ENCODE measurements at places on chromosomes 6 and 20.

DNA sequence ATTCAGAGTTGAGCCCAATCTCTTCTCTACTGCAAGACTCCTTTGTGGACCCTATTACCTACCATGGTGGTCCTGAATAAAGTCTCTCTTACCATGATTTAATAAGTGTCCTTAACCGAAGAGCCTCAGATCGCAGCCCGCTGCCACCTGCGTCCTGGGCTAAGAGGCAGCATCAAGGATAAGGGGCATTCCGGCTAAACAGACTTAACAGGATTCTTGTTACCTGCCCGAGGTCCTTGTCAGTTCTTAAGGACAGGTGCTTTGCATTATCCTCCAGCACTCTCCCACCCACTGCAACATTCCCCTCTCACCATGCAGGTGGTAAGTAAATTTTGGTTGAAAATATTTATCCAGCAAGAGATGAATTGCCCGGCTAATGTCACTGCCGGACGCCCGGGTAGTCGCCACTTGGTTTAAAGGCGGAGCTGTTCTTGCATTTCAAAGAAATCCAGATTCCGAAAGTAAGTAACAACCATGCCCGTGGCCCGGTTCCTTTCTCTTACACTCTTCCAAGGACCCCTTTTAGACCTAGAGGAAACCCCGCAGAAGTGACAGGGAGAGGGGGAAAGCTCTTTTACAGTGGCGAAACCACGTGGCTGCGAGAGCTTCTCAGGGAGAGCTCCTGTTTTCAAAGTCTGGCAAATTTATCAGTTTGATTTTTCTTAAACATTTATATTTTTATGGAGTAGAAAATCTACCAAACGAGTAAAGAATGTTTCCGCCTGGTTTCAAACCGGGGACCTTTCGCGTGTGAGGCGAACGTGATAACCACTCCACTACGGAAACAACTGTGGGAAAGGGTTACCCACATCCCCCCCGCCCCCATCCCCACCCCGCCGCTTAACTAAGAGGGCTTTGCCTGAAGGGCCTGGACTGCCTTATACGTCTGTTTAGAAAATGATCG lies 41.9 kb upstream of the PRSS16 start:
- DNase-seq, result no peak

DNA sequence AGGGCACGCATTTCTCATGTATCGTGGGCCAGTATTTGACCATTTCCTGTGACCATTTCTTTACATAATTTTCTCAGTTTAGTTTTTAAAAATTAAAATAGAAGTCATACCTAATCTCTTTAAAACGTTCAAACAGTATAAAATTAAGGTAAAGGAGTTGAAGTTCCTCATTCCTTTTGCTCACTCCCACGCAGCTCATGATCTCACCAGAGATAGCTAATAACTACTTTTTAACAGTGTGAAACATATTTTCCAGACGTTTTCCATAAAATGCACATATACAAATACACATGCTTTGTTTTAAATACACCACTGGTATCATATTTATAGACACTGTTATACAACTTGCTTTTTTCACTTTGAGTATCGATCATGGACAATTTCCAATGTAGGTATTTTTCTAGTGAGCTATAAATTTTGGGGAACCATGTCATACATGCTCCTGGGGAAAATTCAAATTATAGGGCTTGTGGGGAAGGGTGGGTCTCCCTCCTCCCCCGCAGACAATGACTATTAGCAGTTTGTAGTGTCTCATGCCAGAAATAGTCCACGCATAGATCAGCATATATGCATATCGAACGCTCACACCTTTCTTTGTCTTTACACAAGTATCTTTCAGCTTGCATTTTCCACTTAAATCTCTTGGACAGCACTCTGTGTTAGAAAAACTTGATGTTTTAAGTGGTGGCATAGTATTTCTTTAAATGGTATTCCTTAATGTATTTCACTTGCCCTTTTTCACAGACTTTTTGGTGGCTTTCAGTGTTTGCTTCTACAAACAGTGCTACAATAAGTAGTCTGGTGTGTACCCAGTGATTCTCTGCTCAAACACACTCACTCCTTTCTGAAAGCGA lies 145.5 kb upstream of the ZNF217 start:
- DNase-seq, result no peak

GRCh38 chr20:51687108-51687507 lies 81.1 kb downstream of the ATP9A start:
- no peak for DNase-seq

- no peak for DNase-seq
These were observed 70.8 kb downstream of the CHMP4B start for GRCh38 chr20:33881989-33882388.

- DNase-seq, result no peak
These were observed 33.2 kb downstream of the ADGRF5 start for GRCh38 chr6:46888578-46888977.

DNA sequence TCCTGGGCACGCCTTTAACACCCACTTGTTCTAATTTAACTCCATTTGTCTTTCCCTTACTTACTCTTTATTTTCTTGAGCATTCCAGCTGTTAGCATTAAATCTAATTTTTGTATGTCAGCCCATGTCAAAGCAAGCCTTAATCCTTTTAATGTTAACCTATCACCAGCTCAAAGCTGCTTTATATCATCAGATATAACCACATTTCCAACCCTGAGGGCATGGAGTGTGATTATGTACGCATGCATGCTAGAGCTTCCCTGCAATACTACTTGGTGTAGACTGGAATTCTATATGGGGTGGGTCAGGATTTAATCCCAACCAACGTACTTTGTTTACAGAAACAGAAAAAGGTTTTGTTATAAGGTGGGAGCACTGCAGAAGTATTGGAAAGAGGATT lies 139.4 kb upstream of the HMGN3 start:
- no peak for DNase-seq

- DNase-seq, result no peak
These were observed 135.6 kb upstream of the PTPRK start for GRCh38 chr6:128655978-128656498.

DNA sequence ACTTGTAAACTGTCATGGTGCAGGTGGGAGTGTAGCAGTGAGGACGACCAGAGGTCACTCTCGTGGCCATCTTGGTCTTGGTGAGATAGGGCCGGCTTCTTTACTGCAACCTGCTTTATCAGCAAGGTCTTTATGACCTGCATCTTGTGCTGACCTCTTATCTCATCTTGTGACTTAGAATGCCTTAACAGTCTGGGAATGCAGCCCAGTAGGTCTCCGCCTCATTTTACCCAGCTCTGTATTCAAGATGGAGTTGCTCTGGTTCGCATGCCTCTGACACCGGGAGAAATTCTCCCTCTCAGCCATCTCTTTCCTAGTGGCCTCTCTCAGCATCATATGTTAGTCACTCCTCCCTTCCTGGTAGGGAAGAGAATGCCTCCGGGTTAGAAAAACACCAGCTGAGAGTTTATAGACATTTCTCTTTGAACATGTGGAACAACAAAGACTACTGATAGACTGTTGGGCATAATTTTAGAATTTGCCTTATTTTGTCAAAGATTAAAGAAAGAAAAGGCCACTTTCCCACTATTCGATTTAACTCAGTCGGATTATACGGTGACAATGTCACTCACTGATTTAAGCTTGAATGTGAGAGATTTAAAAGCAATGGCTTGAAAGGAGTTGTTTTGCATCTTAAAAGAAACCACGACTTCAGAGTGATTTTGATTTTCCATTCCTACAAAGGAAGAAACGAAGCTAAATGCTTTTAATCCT lies 67.9 kb upstream of the SNX9 start:
- no peak for DNase-seq

DNA sequence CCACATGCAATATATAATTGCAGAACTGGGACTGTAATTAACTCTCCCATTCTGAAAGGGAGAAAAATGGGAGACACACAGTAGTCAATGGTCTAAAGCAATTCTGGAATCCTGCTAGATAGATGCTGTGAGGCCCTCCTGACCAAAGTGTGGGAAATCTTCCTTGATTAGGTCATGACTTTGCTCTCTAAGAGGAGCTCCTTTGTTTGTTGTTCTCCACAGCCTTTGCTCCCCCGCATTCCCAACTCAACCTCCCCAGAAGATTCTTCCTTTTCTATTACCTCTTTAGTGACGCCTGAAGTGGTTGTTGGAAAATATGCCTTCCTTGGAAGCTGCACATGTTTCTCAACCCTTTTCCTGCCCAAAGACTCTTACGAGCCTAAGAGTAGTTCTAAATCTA lies 28.8 kb upstream of the LIN28B start:
- no peak for DNase-seq

DNA sequence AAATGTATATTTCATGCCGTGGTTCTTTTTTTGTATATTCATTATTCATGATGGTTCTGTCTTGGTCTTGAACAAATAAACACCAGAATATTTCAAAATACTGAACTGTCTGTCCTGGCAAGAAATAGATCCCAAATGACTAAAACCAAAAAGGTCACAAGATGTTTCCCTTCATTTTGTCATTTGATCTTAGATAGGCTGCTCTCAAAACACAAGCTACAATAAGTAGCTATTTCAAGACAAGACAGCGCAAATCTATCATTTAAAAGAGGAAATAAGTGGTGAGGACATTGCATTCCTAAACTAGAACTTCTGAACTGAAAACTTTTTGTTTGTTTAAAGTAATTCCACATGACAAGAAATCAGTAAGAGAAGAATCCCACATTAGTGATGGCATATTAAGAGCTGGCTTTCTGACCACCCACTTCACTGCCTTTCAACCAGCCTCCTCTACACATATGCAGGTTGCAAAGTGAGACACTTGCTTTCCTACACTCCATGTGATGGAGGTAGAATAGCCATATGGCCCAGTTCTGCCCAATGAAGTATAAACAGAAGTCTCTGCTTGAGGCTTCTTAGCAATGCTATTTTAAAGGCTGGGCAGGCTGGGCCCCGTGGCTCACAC lies 54.4 kb upstream of the CCDC28A start:
- no peak for DNase-seq

DNA sequence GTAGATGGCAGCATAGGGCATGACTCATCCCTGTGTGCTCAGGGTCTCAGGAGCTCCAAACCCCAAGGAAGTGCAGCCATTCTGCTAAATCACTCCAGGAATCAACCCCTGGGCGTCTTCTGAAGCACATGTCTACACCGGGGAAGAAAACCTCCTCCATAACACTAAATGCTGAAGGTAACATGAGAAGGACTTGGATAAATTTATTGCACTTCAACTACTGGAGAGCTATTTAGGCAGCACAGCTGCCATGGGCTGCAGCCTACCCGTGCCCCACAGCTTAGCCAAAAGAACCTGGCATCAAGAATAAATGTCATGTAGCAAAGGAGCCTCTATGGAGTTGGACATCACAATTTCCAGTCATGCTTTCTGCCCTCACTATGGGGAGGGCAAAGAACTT lies 152.4 kb upstream of the PROKR2 start:
- no peak for DNase-seq

- peak; percentile 92 for DNase-seq
These were observed at the start of gene PRSS35 for GRCh38 chr6:83511901-83512681. PRSS35 (plus strand) TSS chr6:83512534; CDS start chr6:83523442, 10,908 bp downstream.

DNA sequence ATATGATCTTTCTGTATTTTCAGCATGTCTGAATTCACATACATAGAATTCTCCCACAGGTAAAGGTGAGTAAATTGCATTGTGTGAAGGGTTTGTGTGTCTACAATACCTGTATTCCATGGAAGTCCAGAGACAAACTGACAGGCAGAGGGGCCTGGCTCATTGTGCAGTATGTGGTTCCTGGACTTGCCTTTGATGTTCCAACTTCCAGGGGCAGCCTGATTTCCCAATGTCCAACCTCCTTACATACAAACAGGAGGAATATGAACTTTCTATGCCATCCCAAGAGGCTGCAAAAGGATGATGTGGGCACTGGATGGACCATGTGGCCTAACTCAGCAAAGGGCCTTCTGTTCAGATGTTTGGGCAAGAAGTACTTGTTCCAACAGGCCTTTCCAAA lies 58.5 kb downstream of the LYRM4 start:
- DNase-seq, result no peak

DNA sequence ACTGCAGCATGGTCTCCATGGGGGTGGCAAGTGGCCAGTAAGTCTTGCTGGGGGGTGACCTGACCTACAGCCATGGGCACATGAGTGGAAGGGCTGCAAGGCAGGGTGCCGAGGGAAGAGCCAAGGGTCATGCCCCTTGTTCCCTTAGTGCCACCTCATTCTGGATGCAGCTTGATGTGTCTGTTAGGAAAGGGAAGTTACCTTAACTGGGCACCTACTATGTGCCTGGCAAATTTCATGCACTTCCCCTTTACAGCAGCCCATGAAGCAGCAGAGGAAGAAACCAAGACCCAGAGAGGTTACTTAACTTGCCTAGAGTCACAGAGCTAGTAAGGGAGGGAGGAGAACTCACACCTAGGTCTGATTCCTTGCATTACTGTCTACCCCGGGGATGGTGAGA lies 174.0 kb downstream of the MRPL14 start:
- DNase-seq, result peak; percentile 31

- DNase-seq, result no peak
These were observed 26.5 kb downstream of the CYP21A2 start for GRCh38 chr6:32064706-32065105.

DNA sequence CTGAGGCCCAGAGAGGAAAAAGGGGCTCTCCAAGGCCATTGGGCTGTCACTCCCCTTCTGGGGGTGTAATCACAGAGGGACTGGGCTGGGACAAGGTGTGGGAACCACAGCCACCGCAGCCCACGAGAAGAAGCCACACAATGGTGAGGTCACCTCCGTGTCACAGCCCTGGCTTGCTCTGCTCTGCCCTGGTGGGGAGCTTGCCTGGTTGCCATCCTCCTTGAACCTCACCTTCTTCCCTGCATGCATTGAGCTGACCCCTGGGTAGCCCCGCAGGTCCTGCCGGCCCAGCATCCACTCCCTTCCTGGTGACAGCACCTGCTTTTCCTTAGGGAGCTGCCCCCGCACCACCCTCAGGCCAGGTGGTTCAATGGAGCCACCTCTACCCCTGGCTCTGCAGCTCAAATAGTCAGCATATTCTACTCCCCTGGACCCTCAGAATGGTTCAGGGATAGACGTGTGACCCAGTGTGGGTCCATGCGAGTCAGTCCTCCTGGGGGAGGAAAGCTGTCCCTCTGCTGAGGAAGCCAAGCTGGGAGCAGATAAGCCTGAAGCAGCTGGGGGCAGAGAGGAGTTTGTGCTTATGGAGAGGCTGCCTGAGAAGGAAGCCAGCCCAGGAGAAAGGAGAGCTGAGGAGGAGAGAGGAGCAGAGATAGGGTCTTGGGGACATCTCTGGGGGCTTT lies 21.3 kb downstream of the RBM38 start:
- DNase-seq, result no peak

DNA sequence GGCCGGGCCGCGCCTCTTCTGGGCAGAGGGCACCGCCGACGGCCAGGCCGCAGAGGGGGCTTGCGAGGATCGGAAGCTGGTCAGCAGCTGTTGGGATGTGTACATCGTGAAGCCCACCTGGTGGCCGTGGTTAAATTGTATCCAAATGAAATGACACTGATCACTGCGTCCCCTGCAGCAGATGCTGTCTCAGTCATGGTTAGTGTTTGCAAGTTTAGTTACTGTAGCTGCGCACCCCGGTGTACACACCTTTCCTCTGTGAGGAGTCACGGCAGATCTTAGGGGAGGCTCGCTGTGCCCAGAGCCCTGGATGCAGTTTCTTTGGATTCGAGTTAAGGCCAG lies 653 bp downstream of the NAA20 start:
- DNase-seq, result no peak

- no peak for DNase-seq
These were observed 232.4 kb downstream of the FOXA2 start for GRCh38 chr20:22352019-22352418.

Measured in ecto neural progenitor cell (in vitro differentiated cells).